Mesothelial cell of epicardium (in vitro differentiated cells): ENCODE measurements at places on chromosomes 5 and 9.

DNA sequence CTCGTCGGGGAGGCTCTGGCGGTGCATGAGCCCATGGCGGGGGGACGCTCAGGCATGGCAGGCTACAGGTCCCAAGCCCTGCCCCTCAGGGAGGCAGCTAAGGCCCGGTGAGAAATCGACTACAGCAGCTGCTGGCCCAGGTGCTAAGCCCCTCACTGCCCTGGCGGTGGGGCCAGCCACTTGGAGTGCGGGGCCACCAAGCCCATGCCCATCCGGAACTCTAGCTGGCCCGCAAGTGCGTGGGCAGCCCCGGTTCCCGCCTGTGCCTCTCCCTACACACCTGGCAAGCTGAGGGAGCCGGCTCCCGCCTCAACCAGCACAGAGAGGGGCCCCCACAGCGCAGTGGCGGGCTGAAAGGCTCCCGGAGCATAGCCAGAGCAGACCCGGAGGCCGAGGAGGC, 1896.9 kb upstream of the CDH6 start:
- DNase-seq = no peak

DNA sequence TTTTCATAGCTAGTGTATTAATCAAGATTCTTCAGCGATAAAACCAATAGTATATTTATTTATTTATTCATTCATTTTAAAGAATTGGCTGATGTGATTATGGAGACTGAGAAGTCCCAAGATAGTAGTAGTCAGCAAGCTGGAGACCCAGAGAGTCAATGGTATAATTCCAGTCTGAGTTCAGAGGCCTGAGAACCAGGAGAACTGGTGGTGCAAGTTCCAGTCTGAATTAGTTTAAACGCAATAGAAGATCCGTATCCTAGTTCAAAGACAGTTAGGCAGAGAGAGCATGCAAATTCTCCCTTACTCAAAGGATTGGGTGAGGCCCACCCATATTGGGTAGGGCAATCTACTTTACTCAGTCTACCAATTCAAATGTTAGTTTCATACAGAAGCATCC, 364.2 kb upstream of the RPS23 start:
- no peak for DNase-seq

GRCh38 chr5:152443935-152444334, 38.9 kb upstream of the NMUR2 start:
- no peak for DNase-seq

GRCh38 chr9:22141908-22142307, 132.8 kb upstream of the CDKN2B start:
- no peak for DNase-seq

DNA sequence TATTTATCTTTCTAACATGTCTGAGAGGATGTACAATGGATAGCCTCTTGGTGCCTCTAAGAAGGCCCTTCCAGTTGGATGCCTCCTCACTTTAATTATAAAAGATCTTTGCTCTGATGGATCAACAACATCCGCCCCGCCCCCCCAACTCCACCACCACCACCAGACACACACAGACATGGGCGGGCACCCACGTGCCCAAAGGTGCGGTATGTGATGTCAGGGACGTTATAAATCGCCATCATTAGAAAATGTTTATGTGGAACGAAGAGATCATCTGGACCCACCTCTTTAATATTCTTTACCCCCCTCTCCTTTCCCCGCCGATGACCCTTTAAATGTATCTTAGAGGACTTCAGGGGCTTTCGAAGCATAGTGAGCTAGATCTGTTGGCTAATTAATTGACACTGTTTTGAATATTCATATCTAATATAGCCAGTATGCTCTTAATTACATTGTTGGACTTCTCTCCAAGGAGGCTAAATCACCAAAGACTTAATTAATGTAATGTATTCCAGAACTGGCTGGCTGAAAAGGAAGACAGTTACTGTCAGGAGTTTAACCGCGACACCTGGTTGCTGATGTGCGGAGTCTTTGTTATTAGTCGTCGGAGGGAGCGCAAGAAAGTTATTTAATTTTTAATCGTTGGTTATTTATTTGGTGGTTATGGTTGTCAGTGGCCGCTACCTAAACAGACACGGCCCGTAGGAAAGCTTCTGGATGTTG, 6.1 kb upstream of the FOXB2 start:
- no peak for DNase-seq

GRCh38 chr5:37900692-37901091, 60.9 kb upstream of the GDNF start:
- DNase-seq = no peak

GRCh38 chr5:43215073-43215631, 23.1 kb downstream of the NIM1K start:
- DNase-seq = no peak

DNA sequence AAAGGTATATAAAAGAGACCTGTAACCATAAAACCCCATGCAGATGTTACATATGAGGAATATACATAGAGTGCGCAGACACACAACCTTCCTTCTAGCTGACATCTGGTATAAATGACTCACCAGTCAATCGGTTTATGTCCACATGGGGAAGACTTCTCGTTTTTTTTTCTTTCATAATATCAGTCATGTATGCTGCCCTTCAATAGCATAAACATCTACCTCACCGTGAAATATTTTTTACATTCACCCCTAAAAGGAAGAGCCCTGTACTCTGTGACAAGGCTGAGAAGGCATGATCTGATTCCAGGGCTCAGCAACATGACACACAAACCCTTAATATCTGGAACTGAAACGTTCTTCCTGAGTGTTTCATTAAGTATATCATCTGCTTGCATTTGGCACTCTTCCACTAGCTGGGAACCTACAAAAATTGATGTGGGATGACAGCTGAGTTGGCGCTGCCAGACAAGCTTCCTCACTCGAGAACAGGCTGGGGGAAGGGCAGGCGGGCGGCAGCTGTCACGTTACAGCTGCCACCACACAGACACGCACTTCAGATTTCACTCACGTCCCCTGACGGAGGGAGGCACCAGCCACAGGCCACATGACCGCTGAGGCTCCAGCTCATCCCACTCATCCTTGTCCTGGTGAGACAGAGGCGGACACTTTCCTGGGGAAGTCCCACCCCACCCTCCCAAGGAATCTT, 74.2 kb downstream of the SHB start:
- no peak for DNase-seq

- DNase-seq = no peak
Observed at GRCh38 chr9:18488886-18489285, 14.9 kb downstream of the ADAMTSL1 start.

DNA sequence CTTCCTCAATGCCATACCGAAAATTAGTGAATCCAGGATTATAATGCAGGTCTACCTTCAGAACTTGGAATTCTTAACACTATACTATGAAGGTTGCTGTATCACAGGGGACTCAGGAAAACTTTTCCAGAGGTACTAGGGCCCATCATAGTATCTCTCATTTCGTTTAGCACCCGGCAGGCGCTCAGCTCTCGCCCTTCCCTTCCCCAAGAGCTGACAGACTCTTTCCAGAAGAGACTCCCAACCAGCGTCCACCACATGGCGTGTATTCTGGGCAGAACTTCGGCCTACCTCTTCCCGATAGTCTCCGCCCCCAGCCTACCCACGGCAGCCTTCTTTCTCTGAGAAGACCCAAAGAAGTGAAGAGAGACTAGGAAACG, 271 bp downstream of the NOL8 start:
- DNase-seq = no peak

GRCh38 chr5:68271124-68271523, 55.6 kb downstream of the PIK3R1 start:
- DNase-seq = no peak

DNA sequence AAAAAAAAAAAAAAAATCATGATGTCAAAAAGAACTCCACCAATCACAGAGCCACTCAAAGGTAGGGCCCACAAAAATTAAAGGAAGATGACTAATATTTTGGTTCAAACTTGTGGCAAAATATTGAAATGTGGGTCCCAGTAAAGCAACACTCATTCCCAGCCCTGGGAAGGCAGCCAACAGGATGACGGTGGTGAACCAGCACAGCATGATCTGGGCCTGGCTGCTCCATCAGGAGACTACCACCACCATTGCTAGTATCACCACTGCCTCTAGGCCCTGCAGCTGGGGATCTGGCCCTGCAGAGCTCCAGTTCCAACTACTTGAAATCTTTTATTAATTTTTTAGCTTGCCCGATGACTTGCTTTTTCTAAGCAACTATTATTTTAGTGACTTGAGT, 206.8 kb upstream of the ITGA1 start:
- DNase-seq = no peak

DNA sequence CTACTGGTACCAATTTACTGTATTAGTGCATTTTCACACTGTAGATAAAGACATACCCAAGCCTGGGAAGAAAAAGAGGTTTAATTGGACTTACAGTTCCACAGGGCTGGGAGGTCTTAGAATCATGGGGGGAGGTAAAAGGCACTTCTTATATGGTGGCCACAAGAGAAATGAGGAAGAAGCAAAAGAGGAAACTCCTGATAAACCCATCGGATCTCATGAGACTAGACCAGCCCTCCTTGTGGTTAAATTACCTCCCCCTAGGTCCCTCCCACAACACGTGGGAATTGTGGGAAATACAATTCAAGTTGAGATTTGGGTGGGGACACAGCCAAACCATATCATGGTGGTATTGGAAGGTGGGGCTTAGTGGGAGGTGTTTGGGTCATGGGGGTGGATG, 56.5 kb upstream of the SPDL1 start:
- DNase-seq = no peak

DNA sequence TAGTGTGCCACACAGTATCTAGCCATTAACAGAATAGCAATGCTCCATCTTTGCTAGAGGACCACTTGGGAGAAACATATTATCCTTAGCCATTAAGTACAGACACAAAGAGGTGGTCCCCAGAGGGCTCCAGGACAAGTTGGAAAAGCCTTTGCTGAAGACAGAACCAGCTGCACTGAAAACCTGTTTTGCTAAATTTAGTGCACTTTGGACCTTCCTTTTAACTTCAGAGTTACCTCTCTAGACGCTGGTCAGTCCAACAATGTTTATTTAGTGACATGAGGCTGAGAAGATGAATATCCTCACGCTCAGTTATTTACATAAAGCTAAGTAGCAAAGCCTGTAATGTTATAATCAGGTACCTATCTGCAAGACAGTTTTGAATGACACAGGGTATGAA, 265.0 kb upstream of the ZNF608 start:
- no peak for DNase-seq

- DNase-seq = peak; percentile 80
Observed at GRCh38 chr5:113294311-113295110, 140.3 kb downstream of the TSSK1B start.

DNA sequence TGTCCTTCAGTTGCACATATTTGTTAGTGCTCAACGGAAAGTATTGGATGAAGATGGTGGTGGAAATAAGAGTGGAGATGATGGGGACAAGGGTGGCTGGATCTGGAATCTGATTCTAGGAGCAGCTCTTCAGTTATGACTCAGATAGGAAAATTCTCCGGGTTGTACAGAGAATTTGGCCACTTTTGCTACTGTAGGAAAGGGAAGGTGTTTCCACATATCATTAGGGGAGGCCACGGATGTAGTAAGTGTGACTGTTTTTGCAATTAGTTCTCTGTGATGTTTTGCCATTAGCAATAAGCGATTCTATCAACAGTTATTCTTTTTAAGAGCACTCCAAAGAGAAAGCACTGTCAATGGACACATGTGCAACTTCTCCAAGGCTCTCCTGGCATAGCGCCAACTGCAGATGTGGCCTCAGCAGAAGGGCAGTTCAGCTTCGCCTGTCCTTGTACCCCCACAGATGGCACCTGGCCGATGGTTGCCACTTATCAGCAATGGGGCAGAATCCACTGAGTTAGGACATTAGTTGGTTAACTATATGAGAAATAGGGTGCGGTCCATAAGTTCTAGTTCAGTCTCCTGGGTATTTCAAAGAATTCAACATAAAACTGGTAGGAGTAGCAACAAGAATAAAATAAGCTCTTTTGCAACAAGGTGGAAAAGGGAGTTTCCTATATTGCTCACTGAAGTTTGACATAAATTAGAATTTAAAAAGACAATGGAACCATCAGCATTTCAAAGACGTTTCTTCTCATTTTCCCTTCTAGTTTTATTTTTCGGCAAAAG, 96.3 kb downstream of the ARSB start:
- DNase-seq = no peak

GRCh38 chr5:158654415-158654814, 445.3 kb downstream of the EBF1 start:
- no peak for DNase-seq

GRCh38 chr9:26296910-26297572, 595.6 kb downstream of the CAAP1 start:
- DNase-seq = no peak

DNA sequence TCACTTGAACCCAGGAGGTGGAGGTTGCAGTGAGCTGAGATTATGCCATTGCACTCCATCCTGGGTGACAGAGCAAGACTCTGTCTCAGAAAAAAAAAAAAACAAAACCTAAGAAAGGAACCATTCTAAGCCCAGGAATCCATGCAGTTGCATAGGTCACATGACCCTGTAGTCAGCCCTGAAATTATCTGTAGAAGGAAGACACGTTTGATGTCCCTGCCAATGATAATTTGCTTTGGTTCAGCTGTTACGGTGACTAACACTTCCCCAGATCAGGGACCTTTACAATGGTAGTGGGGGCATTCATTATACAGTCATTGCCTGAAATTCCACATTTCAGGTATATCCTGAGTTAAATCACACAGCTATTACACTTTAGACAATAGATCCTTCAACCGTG, 50.5 kb downstream of the PRKACG start:
- no peak for DNase-seq

GRCh38 chr9:71747576-71747975, 20.7 kb downstream of the CEMIP2 start:
- no peak for DNase-seq

- DNase-seq = no peak
Observed at GRCh38 chr9:124290053-124290591, 32.4 kb downstream of the NEK6 start.

DNA sequence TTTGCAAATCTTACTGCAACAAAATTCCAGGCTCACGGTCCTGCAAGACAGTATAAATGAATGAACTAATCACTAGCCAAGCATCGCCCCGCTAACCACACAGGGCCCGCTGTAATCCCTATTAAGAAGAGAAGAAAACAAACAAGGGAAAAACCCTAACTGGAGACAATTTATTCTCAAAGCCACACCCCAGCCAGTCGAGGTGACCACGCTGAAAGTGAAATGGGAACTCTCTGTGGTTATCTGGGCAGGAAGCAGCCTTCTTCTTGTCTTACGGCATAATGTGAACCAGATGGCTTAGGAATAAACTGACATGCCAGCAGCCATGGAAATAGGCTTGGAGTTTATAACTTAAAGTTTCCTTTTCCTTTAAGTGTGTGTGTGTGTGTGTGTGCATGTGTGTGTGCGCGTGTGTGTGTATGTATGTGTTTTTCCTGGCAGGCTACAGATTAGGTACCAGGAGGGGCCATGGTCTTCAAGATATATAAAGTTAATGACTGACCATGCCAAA, 120.2 kb downstream of the SEMA6A start:
- no peak for DNase-seq

GRCh38 chr9:70529833-70530232, 115.4 kb upstream of the KLF9 start:
- no peak for DNase-seq

DNA sequence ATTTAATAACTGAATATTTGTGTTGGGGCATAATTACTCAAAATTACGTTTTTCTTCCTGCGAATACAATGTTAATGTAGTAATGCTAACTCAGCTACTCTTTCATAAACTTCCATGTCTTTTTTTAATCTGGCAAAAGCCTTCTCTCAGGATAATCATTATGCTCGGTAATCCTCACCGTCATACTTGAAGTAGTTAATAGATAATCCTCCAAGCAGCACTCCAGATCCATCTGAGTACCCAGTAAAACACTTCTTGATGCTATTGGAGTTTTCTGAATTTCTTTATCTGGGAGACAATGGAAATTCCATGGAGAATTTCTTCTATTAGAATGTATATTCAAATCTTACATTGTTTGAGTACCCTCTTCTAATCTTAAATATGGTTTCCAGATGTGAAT, 34.3 kb downstream of the PARP8 start:
- no peak for DNase-seq

- DNase-seq = peak; percentile 36
Observed at GRCh38 chr9:134571946-134572917, 69.4 kb upstream of the COL5A1 start.
